ENCODE measurements at places on chromosomes 11 and 22.

GRCh38 chr11:11403763-11404725 lies 51.0 kb upstream of the CSNK2A3 start:
- peak; percentile 58 for DNase-seq

- no peak for DNase-seq
Measured at GRCh38 chr22:49737101-49737551, 90.5 kb downstream of the BRD1 start.

DNA sequence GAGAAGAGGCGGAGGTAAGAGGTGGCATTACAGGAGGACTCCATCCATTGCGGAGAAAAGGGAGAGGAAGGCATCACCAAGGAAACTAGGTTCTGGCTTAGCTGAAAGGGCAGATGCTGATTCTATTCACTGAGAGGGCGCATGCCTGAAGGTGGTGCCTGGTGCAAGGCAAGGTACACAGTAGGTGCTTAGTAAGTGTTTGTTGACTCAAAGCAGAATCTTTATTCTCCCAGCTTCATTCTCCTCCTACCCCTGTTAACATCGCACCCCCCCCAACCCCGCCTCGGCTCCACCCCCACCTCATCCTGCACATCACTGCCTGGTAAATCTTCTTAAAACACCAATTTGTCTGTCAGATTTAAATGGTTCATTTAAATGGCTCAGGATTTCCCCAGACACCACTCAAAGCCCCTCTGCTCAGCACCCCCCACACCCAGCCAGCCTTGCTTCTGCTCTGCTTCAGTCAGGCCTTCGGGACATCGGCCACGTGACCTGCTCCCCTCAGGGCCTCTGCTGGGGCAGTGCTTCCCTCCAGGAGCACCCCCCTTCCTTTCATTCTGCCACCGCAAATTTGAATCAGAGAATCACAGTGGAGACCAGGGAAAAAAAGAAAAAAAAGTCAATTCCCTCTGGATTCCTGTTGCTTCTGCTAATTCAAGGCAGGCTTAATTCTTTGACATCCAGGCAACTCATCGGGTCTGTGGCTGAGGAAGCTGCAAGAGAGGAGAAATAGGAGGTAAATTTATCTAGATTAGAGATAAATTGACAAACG lies 17.8 kb upstream of the RCN1 start:
- DNase-seq: no peak

- DNase-seq: no peak
Measured at GRCh38 chr11:104798789-104799188, 99.5 kb downstream of the CASP12 start.

- no peak for DNase-seq
Measured at GRCh38 chr22:35349704-35350538, 31.0 kb upstream of the HMOX1 start.

GRCh38 chr11:95375451-95375850 lies 144.4 kb upstream of the SESN3 start:
- no peak for DNase-seq

DNA sequence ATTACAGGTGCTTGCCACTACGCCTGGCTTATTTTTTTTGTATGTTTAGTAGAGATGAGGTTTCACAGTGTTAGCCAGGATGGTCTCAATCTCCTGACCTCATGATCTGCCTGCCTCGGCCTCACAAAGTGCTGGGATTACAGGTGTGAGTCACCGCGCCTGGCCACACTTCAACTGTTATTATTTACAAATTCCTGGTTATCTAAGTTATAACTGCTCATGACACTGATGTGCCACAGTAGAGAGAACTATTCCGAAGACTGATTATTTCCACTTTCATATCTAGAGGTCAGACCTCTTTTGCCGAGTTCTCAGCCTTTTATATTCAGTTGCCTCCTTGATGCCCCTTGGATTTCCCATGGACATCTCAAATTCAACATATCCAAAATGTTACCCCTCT lies 3.9 kb upstream of the NUP160 start:
- DNase-seq: no peak

- DNase-seq: peak; percentile 3
Measured at GRCh38 chr11:38680746-38681145, 2082.7 kb upstream of the RAG2 start.

DNA sequence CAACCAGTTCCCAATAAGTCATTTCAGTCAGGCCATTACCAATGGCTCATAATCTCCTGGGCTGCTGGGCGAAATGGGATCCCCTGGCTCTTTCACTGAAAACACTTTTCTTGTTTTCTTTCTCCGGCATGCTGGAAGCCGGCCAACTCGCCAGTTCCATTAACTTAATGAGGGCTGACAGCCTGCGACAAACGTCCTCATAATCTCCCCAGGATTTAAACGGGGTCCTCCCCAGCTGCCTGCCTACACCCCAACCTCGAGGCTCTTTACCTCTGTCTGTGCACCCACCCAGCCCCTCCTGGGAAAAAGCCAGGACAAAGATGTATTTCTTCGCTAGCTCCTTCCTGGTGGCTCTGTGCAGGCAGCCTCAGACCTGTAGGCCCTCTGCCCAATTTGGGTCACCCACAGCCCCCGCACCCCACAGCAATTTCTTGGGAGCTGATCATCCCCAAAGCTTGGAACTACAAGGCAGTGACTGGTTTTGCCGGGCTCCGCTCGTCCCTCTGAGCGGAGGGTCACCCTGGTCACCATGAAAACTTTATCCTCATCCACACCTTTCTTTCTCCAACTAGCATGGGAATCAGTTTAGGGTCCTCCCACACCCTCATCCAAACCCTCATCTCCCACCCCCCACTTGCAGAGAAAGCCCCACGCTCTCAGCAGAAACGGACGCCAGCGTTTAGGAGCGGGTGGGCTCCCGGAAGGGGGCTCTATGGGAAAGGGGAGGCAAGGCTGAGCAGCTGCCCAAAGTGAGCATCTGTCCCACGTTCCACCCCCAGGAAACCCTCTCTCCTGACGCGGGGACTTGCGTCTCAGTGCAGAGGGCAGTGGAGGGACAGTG lies 51.1 kb upstream of the KCNQ1OT1 start:
- no peak for DNase-seq

DNA sequence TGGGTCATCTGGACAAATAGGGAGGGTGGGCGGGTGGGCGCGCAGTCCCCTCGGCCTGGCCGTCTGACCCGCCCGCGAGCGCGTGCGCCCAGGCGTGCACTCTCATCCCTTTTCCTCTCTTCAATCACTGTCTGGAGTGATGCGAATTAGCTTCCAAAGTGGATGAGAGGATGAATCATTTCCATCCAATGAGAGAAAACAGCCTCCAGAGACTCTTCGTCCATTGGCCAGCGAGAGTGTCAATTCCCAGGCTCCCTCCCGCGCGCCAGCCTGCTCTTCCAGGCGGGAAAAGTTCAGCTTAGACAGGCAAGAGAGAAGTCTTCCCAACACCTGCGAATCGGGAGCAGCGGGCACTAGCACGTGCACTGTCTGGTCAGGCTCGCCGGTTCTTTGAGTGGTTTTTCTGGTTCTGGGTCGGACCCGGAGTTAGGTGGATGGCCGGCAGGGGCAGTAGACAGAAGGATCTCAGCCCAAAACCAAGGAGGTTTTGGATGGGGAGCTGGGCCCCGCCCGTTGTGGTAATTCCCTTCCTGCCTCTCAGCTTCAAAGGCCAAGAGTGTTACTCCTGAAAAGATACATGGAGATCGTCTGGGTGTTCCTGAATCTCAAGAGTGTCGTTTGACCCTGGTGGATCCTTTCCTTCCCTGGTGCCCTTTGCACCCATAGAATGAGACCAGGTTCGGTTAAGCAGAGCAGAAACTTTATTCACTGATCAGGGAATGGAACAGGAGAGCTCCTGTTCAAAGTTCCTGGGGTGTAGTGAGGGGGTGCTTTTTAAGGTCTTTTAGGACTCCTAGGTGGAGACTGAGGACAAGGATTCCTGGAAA lies 33.4 kb upstream of the GLYATL1 start:
- DNase-seq: peak; percentile 78

- no peak for DNase-seq
Measured at GRCh38 chr11:105827906-105828305, 194.1 kb downstream of the MSANTD4 start.

GRCh38 chr11:45934580-45935318 lies 12.3 kb downstream of the LARGE2 start:
- DNase-seq: no peak

- DNase-seq: no peak
Measured at GRCh38 chr22:42301742-42302102, 31.3 kb upstream of the TCF20 start.

DNA sequence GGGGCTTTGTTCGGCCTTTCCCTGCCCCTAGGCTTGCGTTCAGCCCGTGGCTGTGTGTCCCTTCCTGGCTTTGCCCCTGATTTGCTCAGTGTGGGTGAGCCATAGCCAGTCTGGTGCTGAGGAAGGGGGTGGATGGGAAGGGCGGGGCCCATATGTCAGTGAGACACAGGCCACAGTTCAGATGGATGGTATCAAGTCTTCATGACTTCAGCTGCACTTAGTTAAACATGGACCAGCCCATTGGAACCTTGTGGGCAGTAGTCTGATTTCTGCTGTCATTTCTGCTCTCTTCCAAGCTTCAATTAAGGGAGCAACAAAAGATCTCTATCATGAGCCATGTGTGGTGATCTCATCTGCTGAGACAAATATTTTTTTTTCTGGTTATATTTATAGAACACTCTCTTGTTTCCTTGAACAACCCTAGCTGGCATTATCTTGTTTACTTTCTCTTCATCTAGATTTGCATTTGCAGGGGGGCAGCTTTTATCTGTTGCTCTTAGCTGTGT lies 21.6 kb upstream of the PEX26 start:
- no peak for DNase-seq

GRCh38 chr11:95922536-95923438 lies 1.1 kb downstream of the MTMR2 start:
- DNase-seq: no peak

GRCh38 chr11:132139181-132139580 lies 768.8 kb downstream of the NTM start:
- DNase-seq: no peak

DNA sequence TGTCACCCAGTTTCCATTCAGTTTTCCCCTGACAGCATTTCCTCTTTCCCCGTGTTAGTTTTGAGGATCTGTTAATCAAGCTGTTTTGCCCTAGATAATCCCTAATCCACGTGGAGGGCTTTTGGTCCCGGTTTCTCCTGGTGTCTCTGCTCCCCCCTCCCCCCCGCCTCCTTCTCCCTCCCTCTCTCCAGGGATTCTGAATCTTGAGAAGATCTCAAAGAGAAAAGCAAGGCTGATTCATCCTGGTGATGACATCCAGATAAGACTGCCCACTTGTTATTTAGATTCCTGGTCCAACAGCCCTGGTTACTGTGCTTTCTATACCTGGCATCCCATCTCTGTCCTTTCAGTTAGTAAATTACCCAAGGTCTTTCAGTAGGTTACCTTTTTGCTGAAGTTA lies 59.4 kb downstream of the KCNA4 start:
- DNase-seq: peak; percentile 11

GRCh38 chr11:70603114-70603755 lies 204.9 kb downstream of the CTTN start:
- no peak for DNase-seq

DNA sequence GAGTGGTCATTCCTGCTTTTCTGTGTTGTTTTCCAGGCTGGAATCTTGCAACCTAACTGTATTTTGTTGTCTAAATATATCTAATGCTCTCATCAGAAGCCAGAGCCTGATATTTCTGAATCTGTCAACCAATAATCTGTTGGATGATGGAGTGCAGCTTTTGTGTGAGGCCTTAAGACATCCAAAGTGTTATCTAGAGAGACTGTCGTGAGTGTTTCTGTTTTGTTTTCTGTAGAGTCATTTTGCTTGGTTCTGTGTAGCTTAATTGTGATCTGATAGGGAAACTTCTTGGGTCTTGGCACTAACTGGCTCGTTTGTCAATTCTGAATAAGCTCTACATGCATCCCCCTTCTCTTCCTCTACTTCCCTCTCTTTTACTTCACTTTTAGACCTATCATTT lies 31.2 kb upstream of the RBMXL2 start:
- DNase-seq: no peak

All from NCI-H226 (cell line).